Stimulated activated naive CD4-positive, alpha-beta T cell treated with Interleukin-2 at 50 U/mL for 16 hours (primary cell): ENCODE measurements at places on chromosomes 3 and 15.

GRCh38 chr3:100368441-100368840 is 32.4 kb downstream of the TOMM70 start:
- no peak for DNase-seq

DNA sequence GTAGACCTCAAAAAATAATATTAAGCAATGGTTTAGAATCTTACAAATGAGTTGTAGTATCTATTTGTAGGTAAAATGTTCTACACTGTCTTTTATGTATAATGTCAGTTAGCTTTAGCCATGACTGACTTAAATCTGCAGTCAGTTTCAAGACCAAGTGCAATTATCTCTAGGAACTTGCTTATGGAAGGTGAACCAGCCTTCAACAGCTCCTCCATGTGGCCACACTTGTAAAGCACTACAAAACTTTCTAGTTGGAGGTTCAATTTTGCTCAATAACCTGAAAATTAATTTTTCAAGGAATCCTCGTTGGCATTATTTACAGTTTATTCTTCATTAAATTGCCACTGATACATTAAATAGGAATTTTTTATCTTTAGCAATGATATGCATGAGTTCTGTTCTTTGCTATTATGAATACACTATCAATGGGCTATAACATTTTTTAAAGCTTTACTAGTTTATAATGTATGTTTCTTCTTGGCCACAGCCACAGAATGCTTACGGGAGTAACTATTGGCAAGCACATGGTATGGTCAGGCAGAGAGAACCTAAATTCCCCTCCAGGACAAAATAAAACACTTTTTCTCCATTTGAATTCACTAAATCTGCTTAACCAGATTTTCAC is 315.3 kb upstream of the UBE2E2 start:
- no peak for DNase-seq

- DNase-seq, result no peak
These were observed 311.7 kb downstream of the SATB1 start for GRCh38 chr3:18113417-18113816.

GRCh38 chr3:38210141-38210757 is 44.9 kb downstream of the OXSR1 start:
- no peak for DNase-seq

- DNase-seq, result no peak
These were observed 8.7 kb downstream of the U2SURP start for GRCh38 chr3:143010024-143010423.

DNA sequence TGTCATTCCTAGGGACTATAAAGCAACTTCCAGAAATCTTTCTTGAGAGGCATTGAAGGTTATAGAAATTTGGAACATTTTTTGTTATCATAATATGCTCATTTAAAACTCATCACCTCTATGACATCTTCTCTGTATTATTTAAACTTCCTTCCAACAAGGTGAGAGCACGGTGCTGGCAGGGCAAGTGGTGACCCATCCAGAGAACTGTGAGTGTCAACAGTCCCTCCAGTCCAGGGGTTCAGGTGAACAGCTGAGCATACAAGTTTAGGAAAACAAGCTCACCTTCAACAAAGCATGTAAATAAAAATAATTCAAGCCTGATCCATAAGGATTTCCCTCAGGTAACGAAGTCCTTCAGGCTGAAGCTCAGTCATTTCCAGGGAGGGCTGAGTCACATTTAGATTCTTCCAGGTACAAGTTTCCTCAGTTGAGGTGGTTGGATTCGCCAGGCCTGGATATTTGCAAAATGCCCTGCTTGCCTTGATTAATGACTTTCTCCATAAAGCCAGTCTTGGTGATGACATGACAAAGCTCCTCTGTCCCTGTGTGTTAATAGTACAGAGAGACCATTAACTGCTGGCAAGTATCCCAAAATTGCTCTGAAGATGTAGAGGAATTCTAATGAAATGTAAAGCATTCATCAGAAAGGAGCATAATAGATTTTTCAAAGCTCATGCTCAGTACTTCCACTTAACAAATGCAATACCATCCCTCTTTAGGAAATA is 263.6 kb upstream of the GADL1 start:
- no peak for DNase-seq

DNA sequence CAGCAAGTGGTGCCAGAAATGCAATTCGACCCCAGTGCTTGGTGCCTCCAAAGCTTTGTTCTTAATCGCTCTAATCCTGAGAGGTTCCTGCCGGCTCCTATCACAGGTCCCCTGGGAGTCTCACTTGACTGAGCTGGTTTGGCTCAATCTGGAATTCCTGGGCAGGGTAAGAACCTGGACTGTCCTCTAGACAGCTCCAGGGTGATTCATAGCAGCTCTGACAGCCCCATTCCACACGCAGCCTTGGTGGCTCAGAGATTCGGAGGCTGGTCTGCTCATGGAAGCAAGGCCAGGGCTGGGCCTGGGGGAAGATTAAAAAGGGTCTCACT is 37.9 kb downstream of the MYO5C start:
- no peak for DNase-seq

GRCh38 chr15:59931646-59932261 is 72.4 kb upstream of the FOXB1 start:
- no peak for DNase-seq

- no peak for DNase-seq
These were observed 17.9 kb upstream of the RTP2 start for GRCh38 chr3:187720337-187720670.

DNA sequence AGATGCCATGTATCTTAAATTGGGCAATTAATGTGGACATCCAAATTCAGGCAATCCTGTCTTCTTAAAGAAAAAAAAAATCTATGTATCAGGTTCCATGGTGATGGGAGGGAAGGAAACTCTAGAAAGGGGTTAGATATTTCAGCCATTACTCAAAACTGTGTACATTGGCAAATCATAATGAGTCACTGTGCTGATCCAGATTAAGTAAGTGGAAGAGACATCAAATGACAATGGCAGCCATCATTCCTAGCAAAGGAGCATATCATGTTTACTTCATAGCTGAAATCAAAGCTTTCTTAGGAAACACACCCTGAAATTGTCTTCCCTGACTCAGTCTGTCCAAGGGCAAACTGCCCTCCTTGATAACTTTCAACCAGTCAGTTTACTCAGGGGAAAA is 713.3 kb upstream of the GBE1 start:
- DNase-seq, result no peak

DNA sequence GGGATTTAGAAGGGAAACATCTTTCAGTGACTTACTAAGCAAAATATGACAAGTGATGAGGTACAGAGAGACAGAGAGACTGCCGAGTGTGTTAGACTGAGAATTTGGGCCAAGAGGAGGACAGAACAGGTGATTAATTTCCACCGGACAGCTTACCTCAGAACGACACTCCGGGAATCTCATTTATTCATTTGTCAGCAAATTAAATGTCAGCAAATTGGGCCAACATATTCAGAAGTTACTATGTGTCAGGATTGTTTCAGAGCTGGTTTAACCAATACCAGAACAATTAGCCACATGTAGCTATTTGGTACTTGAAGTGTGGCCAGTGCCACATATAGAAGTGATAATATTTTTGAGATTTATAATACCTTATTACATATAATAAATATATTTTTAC is 232.6 kb upstream of the CNTN3 start:
- no peak for DNase-seq

GRCh38 chr3:18188491-18188890 is 236.6 kb downstream of the SATB1 start:
- DNase-seq, result no peak

DNA sequence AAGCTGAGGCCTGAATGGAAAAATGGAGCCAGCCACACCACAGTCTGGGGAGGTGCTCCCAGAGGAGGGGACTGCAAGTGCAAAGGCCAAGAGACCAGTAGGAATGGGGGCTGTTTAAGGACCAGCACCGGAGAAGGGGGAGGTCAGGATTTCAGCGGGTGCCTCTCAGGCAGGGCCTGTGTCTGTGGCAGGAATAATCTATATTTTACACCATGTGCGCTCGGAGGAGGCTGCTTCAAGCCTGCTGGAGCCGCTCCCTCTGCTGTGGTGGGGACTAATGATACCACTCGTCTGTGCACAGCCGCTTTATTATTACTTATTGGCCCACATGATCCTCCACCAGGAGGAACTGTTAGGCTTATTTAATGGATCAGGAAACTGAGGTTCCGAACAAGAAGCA is 45.3 kb downstream of the TPRA1 start:
- DNase-seq, result no peak

DNA sequence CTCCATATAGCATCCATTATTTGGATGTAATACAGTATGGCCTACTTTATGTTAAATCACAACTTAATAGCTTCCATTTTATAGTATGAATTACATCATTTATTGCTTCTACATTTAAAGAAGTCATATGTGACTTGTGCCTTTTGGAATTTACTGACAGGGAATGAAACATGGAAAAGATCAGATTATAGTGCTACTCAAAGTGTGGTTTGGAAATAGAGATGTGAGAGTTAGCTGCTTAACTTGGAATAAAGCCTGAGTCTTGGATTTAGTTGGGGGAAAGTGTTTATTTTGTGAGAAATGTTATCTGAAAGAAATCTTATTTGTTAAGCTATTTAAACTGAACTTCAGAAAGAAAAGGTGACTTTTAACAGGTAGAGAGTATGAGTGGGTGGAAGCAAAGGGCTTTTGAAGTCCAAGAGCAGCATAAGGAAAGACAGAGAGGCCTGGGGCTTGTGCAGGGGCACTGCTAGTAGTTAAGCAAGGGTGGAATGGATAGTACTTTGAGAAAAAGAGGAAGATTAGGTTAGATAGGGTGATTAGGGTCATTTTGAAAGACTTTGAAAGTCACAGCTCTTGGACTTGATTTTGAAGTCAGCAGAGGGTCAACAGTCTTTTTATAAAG is 60.5 kb downstream of the SLMAP start:
- no peak for DNase-seq

- no peak for DNase-seq
These were observed 26.2 kb upstream of the IGF2BP2 start for GRCh38 chr3:185851046-185851445.

DNA sequence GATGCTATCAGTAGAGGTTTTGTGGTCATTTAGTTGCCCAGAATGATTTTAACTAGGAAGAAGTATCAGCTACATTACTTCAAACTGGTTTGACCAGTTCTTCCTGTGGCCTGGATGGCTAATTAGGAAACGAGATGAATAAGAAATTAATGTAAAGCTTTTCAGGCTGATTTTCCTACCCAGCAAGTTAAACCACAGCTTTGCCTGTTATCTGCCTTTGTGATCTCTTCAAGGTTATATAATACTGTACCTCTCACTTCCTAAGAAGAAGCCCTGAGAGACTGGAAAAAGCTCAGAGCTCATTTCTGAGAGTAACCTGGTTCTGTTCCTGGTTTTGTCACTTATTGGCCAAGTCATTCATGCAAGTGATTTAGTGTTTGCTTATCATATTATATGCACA is 782.2 kb upstream of the GOLIM4 start:
- DNase-seq, result no peak

- no peak for DNase-seq
These were observed 30.9 kb downstream of the PIAS1 start for GRCh38 chr15:68085052-68085451.

DNA sequence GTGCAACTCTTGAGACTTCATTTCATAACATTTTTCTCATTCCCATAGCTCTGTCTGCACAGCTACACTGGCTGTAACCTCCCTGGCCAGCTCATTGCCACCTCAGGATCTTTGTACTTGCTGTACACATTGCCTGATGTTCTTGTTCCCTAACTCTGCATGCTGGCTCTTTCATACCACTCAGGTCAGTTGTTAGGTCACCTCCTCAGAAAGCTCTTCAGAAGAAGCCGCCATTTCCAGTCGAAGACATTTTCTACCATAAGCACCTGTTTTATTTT is 176.2 kb downstream of the AKAP13 start:
- DNase-seq, result no peak

- no peak for DNase-seq
These were observed 525.0 kb upstream of the NAALADL2 start for GRCh38 chr3:174334111-174334510.

- DNase-seq, result no peak
These were observed 297.7 kb upstream of the CHRM5 start for GRCh38 chr15:33670567-33670966.

- DNase-seq, result no peak
These were observed 22.1 kb upstream of the LARS2 start for GRCh38 chr3:45366290-45366689.

DNA sequence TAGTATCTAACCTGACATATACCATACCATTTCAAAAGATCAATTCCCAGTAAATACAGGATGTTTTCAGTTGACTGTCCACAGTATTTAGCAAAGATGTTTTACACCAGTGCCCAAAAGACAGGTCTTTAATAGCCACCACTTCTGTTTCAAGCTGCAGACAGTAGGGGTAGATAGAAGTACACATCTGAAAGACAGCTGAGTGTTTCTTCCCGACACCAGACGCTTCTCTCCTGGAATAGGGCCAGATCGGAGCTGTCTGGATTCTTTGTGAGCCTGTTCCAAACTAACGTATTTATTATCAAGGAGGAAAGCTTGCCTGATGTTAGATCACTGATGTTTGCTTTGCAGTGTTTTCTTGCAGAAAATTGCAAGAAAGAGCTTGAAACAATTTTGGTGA is 136.1 kb upstream of the RBMS3 start:
- DNase-seq, result no peak

- no peak for DNase-seq
These were observed 1.6 kb downstream of the WDR72 start for GRCh38 chr15:53757906-53758305.

GRCh38 chr3:46861605-46862368 is 1.5 kb downstream of the MYL3 start:
- no peak for DNase-seq

DNA sequence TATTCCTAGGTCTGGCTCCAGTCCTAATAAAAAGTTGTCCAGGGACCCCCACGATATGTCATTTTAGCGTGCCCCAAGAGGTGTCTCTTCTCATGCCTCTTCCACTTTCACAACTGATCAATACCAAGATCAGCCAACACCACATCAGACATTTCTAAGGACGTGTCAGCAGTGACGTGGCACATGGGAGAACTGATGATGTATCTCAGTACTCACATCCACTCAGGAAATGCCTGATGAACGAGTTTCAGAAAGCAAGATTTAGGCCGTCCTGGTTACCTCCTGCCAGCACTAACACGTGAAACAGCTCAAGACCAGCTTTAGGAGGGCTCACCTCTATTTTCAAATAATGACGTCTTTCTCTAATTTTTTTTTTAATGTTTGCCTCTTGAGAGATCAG is 19.6 kb downstream of the VGLL4 start:
- DNase-seq, result peak; percentile 64

- DNase-seq, result no peak
These were observed 22.3 kb upstream of the IL1RAP start for GRCh38 chr3:190491533-190492054.

DNA sequence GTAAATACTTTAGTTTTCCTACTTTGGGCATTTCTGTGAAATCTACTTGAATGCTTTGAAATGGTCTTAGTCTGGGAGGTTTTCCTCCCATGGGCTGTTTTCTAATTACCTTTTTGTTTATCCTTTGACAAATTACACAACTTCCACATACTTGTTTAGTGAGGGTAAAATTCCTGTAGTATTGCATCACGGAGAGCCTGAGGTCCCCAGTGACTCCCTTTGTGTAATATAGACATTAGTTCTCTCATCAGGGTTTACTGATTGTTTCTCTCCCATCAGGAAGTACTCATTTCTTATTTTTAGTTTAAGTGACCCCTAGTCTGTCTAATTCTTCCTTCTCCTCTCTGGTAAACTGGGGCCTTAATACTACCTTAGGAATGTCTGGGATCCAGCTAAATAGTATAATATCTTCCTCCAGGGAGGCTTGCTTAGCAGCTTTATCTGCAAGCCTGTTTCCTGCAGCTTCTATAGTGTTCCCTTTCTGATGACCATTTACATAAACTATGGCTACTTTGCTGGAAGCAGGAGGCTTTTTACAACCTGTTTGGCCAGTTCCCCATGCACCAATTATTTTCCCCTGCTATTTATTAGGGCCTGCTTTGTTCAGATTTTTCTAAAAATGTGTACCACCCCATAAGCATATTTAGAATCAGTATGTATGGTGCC is 87.2 kb upstream of the XCR1 start:
- DNase-seq, result no peak
